Cardiac septum (tissue), 1 donor: ENCODE measurements at places on chromosomes 6 and 20. TPM values are rescaled to one million over a fixed set of nuclear protein-coding genes. Genes with fewer than 3 reads are reported as not detected.

The SPO11 gene
- total RNA-seq, result not detected

The CENPW gene
- 0.83 TPM for total RNA-seq

The SLC26A8 gene
- total RNA-seq, result 0.13 TPM

The RAET1L gene
- total RNA-seq, result not detected

The MEI4 gene
- not detected for total RNA-seq

The NHSL1 gene
- 88.2 TPM for total RNA-seq

The MOXD1 gene
- total RNA-seq, result 1.6 TPM

The ZFP57 gene
- total RNA-seq, result not detected

The TGM6 gene
- total RNA-seq, result not detected
